Activated CD8-positive, alpha-beta memory T cell treated with anti-CD3 and anti-CD28 coated beads for 1 hour (primary cell): ENCODE measurements at places on chromosomes 12 and 14.

- no peak for DNase-seq
These were observed 2.0 kb downstream of the ESYT1 start for GRCh38 chr12:56129942-56130495.

DNA sequence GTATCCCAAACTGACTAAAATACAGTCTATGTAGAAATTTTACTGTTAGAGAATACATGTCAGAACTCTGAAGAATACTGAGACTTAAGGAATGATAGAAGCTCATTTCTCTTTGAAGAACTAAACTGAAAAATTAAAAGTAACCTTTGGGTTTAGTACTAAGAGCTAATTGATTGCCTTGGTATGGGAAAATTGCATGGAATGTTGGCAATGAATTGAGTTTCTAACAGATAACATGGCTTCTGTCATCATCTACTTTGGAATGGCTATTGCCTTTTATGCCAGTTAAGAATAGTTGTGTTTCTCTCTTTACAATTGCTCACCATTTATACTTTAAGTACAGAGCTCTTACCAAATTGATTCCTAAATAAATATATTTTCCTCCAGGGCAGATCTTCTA is 308.8 kb upstream of the SYT1 start:
- DNase-seq, result no peak

GRCh38 chr14:61171727-61172126 is 109.4 kb downstream of the TMEM30B start:
- DNase-seq, result no peak

- no peak for DNase-seq
These were observed 12.4 kb downstream of the TTLL5 start for GRCh38 chr14:75673345-75674035.

DNA sequence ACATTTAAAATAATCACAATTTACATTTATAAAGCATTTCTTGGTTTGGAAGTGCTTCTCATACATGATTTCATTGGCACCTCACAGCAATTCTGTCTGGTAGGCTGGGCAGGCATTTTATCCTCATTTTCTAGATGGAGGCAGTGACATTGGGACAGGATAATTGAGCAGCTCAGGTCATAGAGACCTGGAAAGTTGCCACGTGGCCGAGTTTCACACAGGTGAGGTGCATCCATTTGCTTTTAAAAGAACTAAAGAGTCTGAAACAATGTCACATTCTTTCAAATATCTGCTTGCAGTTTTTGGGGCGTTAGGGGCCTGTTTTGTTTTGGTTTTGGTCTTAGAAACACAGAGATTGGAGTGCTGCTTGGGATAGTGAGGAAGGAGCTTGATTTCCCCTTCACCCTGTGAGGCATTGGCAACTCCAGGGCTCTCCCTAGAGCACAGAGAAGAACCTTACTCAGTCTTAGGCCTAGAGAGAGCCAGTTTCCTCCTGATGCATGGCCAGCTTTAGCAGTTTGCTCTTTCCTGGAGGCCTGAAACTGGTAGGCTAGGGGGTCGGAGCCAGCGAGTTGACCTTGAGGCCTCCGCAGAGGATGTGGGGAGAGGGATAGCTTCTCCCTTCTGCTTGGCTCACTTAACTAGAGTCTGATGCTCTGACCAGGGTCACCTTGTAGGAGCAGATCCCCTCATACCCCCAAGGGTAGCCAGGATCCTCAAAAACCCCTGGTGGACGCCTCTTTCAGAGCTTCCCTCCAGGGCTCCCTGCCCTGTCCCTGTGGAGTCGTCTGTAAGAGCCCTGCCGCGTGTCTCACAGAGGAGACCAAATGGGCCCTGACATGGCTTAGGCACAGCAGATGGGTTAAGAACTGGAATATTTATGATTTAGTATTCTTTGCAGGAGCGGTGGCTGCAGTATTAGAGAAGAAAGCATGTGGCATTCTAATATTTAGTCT is 34.9 kb upstream of the JDP2 start:
- DNase-seq, result no peak

- DNase-seq, result no peak
These were observed 334.1 kb downstream of the DPF3 start for GRCh38 chr14:72559669-72560255.

DNA sequence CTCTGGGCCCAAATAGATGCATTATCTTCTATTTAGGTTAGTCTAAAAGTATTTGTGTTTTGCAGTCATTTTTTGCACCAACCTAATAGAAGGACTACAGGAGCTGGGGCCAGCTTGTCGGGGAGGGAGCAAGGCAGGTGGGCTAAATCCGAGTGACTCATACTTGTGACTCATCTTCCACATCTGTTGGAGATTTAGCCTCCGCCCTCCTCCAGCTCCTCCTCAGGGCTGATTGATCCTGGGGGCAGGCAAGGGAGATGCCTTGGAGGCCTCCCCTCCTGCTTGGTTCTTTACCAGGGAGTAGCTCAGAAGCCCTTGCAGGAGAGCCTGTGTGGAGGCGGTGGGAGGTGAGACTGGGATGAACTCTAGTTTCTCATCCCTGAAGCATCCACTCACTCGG is 27.9 kb downstream of the RHOF start:
- no peak for DNase-seq

GRCh38 chr12:91561958-91562325 is 379.3 kb upstream of the DCN start:
- DNase-seq, result no peak

DNA sequence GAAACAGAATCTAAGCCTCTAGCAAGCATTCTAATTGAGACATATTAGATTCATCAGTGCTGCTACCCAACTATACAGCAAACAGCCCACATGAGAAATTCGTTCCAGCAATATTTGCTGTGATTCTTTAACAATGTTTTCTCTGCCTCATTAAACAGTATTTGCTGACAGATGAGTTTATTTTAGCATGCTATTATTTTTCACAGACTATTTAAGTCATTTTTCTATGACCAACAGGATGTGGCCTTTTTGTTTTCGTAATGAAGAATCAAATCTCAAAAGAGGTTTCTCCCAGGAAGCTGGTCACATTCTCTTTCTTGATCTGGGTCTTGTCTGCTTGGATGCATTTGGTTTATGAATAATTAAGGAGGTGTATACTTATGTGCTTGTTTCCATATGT is 23.2 kb upstream of the SERPINA12 start:
- DNase-seq, result no peak

DNA sequence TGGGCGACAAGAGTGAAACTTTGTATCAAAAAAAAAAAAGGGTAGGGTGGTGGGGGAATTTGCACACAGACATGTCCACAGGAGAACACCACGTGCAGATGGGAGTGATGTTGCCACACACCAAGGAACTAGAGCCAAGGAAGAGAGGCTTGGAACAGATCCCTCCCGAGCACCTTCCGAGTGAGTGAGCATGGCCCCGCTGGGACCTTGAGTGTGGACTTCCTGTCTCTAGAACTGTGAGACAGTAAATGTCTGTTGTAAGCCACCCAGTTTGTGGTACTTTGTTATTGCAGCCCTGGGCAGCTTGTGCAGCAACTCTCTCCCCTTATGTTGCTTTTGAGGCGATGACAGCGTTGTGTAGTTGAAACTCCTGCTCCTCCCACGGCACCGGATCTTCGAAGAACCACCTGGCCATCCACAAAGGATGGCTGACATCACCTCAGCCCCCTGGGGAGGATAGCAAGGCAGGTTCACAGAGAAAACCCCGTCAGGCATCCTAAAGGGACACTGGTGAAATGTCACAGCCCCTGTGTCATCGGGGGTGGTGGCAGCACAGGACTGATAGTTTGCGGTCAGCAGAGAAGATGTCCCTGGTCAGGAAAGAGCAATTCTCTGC is 54.7 kb upstream of the PLEKHG3 start:
- no peak for DNase-seq

DNA sequence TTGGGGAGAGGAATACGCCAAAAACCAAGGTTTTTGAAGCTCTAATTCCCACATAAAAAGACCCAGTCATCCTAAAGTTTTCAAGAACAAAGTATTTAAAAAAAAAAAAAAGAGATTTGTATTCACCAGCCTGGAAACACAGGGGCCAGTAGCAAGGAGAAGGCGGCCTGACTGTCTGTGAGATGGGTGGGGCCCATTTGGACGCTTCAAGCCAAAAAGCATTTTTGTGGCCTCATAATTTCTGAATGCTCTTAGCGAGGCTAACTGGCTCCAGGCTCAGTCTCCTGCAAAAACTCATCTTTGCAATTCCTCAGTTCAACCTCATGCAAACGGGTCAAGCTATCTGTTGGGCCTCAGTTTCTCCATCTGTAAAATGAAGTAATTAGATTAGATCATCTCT is 514.1 kb downstream of the MED13L start:
- no peak for DNase-seq

GRCh38 chr12:55996201-55996714 is 818 bp upstream of the SUOX start:
- DNase-seq, result peak; percentile 37

- DNase-seq, result no peak
These were observed 493.1 kb upstream of the CCDC196 start for GRCh38 chr14:65993103-65993502.

DNA sequence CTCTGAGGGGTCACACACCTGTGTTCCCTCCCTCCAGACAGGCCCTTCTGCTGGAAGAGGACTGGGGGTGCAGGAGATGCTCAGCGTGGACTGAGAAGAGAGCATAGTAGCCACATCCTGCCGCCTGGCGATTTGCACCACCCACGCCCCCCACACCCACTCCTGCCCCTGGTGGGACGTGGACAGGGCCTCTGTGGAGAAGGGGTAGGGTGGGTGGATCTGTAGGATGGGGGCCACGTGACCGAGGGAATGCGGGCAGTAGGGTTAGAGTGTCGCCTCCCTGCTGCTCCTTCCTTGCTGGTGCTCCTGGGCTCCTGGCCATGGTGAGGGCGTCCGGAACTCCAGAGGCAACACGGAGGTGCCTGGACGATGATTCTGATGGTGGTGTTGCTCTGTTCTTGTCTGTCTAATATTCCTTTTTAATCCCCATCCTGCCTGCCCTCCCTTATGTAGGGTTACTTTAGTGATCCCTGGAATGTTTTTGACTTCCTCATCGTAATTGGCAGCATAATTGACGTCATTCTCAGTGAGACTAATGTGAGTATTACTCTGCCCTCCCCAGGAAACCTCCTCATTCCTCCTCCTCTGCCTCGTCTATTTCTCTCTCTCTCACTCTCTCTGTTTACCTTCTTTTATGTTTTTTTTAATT is 161.5 kb upstream of the FKBP4 start:
- no peak for DNase-seq

DNA sequence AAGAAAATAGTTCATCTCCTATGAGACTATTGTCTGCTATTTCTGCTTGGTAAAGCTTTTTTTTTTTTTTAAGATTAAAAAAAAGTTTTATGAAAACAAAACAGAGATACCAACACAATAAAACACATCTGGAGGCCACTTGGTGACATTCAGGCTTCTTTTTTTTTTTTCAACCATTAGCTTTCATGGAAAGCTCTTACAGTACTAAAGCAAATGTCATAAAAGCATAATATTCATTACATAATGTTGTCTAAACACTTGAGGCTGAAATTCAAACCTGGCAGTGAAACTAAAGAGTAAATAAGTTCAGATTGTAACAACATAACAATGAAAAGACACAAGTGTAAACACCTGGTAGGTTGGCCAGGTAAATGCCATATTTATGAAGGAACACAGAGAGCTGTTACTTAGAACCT is 14.7 kb downstream of the PRICKLE1 start:
- no peak for DNase-seq

GRCh38 chr14:62689733-62690132 is 355.5 kb downstream of the KCNH5 start:
- DNase-seq, result no peak

DNA sequence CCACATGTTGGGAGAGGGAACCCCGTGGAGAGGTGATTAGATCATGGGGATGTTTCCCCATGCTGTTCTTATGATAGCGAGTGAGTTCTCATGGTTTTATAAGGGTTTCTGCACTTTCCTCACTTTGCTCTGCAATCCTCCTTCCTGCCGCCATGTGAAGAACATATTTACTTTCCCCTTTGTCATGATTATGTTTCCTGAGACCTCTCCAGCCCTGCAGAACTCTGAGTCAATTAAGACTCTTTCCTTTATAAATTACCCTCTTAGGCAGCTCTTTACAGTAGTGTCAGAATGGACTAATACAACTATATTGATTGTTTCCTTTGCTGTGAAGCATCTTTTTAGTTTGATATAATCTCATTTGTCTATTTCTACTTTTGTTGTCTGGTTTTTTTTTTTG is 13.1 kb upstream of the RASSF9 start:
- DNase-seq, result no peak

- no peak for DNase-seq
These were observed 443.1 kb downstream of the AEBP2 start for GRCh38 chr12:19882346-19882745.

DNA sequence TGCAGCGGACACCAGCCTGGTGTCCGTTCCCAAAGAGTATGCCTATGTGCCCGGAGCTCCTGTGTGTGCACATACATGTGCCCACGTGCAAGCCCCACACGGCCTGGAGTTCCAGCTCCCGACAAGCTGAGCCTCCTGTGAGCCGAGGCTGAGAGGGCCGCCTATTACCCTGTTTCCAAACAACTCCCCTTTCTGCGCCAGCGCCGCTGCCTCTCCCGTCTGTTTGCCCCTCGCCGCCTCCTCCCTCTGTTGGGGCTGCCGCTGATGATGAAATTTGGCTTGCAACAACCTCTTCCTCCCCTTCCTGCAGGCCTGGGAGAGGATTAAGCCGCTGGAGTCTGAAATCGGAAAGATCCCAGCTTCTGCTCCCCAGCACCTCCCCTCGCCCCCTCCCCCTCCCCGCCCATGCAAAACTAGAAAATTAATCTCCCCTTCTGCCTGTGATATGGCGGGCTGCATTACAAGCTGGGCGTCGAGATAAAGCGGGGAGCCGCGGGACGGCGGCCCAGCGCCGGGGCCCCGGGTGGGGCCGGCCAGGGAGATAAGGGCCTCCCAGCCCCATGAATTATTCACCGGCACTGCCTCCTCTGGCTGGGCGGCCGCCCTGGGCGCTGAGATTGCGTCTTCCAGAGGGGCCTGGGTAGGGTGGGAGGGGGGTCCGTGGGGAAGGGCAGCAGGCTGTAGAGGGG is 6.8 kb upstream of the ASIC1 start:
- DNase-seq, result no peak

DNA sequence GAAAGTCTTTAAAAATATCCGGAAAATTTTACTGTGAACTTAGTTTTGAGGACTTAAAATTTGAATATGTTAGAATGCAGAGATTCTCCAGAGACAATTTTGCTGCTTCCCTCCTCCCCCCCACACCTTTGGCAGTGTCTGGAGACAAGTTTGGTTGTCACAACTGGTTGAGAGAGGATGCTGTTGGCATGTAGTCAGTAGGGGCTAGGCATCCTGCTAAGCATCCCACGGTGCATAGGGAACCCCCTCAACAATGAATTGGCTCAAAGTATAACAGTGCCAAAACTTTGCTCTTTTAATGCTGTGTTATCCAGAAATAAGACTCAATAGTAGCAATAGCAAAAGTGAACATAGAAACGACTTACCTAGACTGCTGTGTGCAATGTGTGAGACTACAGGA is 3.6 kb downstream of the SRSF5 start:
- DNase-seq, result no peak

- no peak for DNase-seq
These were observed 425.9 kb upstream of the DCN start for GRCh38 chr12:91608542-91608941.

DNA sequence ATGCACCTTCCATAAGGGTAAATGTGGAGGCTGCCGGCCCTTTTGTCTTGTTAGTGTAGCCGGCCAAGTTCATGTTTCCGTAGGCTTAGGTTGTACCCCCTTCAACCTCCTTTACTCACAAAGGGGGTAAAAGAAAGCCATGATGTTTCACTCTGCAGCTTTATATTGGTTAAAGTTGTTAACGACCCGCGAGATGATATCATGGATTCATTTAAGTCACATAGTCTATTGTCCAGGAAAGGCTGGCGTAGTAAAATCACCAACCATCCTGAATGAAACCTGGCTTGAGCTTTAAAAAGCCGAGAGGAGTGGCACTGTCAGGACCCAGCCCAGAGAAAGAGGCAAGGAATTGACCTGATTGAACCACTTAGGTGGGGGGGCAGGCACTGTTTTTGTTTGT is 1.3 kb downstream of the UNG start:
- no peak for DNase-seq
